ENCODE measurements at places on chromosomes 4 and X. TPM values are rescaled to one million over a fixed set of nuclear protein-coding genes. Genes with fewer than 3 reads are reported as not detected.

- DNase-seq: no peak
Observed at GRCh38 chrX:50769389-50770063, 44.5 kb downstream of the SHROOM4 start.

DNA sequence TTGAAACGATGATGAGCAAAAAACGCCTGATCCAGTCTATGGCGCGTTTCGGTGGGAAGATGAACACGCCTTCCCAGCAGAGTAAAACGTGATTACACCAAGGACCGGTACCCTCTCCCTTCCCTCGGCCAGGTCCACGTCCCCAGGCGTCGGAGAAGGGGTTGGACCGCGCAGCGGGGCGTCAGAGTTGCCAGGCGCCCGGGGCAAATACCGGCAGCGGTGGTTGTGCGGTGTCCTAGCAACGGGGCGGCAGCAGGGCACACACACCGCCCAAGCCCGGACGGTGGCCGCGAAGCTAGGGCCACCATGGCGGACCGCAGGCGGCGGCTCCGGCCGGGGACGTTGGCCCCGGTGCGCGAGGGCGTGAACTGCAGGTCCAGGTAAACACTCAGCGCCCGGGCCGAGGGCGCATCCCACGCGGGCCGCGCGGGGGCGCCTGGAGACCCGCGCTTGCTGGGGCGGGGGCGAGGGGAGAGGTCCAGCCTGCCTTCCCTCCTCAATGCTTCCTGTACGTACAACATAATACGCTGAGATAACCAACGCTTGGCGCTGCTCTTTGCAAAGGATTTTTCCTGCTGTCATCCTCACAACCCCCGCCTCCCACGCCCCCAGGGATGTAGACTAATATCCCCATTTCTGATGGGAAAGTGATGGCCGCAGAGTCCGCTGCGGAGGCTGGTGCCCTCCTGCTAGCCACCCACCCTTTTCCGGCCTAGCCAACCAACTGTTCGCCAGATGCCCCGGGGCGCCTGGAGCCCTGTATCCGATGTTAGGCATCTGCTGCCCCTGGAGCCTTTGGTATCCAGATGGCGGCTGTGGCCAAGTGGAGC is at the start of gene FAM47E:
Gene FAM47E, plus strand, starts transcription at position 281 of the 830 bp plus-strand sequence. Its CDS starts 26 bp downstream, at position 307.
- no peak for DNase-seq

- DNase-seq: no peak
Observed at GRCh38 chrX:259692-260355, 21.4 kb upstream of the PLCXD1 start.

GRCh38 chrX:2781226-2781571 is 29.4 kb downstream of the XG start:
- no peak for DNase-seq

DNA sequence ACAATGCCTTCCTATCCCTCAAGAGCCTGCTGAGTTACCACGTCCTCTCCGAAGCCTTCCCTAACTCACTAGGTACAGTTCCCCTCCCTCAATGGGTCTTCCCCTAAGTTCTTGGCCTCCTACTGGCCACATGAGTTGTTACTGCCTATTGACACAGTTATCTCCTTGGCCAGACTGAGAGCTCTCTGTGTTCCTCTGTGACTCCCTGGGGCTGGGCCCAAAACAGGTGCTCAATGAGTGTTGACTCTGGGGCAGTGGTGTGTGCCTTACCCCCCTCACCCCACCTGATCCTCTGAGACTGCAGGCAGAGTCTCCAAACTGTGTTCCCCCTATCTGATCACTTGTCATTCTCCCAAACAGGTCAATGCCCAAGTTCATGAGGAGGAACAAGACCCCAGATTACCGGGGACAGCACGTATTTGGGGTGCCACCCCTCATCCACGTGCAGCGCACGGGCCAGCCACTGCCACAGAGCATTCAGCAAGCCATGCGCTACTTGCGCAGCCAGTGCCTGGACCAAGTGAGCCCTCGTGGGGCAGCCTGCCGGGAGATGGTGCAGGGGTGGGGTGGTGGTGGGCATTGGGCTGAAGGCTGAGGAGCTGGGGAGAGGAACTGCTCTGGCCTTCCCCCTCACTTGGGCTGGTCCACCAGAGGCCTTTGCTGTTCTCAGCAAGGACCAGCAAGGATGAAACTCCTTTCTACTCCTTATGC is 72.6 kb downstream of the STARD8 start:
- DNase-seq: no peak

- peak; percentile 61 for DNase-seq
Observed at GRCh38 chr4:111632641-111633151, 512.6 kb upstream of the FAM241A start.

DNA sequence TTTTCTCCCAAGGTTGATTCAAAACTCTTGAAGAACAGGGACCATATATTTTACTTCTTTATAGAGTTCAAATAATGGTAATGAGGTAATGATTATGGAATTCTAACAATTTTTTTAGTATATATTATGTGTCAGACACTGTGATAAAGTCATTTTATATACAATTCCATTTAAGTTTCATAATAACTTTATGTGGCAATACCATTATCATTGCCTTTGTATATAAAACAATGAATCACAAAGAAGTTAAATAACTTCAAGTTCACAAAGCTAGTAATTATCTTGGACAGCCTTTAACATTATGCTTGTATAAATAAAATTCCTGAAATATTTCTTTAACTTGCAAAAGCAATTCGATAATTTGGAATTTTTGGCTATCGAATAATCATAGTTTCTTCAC is 20.6 kb downstream of the MAGEC1 start:
- DNase-seq: no peak

DNA sequence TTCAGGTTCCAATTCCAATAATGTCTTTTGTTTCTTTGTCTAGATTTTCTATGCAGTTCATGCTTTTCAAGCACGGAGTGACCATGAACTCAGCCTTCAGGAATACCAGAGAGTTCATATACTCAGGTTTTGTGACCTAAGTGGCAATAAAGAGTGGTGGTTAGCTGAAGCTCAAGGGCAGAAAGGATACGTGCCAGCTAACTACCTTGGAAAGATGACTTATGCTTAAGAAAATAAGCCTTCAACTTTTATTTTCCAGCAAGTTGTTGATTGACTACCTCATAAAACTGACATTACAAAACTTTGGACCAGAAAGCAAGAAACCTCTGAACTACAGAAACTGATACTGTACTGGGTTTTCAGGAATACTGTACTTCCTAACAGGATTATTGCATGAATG is 30.8 kb downstream of the INTS12 start:
- no peak for DNase-seq

GRCh38 chr4:71230271-71231128 is 108.3 kb upstream of the SLC4A4 start:
- DNase-seq: no peak

- DNase-seq: no peak
Observed at GRCh38 chr4:14478504-14478903, 523.8 kb upstream of the CPEB2 start.

DNA sequence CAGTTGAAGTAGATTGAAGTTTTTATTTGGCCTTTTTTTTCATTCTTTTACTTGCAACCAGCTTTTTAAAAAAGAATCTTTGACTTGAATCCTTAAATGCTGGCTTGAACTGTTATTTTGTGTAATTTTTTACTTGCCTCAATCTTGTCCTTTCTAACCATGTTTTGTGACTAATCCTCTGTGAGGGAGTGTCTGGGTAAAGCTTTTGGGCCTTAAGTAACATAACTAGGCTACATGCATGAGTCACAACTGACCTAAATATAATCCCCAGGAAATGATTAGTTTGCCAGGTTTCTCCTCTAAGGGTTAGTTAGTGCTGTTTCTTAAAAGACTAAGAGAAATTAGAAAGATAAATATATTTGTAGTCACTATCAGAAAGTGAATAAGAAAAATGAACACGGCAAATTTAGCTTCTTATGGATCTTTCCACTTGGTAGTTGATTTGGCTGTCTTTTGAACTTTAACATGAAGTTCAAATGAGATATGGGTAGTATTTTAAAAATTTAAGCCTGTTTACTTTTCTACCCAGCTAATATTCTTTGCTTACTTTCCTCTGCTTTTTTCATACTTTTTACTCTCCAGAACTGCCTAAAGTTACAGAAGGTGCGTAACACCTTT is 13.0 kb downstream of the EXOC1 start:
- peak; percentile 95 for DNase-seq

DNA sequence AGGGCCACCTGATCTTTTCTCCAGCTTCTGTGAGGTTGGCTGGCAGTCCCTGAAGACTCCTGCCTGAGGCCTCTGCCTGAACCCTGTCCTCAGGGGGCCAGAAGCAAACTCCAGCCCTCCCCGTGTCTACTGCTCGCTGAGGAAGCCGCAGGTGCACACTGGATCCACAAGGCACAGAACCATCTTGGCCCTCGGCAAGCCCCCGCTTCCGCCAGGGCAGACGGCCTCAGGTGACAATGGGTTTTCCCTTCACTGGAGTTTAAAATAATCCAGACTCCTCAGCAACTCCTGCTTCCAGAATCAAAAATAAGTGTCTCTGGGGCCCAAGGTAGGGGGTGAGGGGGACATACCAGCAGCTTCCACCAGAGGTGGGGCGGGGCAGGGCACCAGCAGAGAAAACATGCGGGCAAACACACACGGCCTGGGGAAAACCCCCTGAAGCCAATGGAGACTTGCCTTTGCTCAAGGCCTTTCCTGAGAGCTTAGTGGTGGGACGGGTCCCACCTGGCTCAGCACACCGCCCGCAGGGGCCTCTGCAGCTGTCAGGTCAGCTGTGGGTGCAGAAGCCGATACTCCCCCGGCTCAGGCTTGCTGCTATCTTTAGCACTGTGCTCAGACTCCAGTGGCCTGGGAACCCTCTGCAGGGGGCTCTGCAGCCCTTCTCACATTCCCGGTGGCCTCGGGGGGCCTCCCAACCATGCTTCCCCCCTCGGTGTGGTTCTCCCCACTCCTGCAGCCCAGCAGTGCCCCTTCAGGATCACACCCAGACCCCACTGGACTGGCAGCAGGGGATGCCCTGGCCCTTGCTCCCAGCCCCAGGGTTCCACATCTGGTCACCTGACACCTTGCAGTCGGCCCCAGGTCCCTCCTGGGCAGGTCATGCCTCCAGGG is 1.9 kb downstream of the MYL5 start:
- DNase-seq: no peak

GRCh38 chr4:6889736-6890324 is 19.8 kb upstream of the TBC1D14 start:
- no peak for DNase-seq

GRCh38 chr4:141711211-141711610 is 74.8 kb downstream of the IL15 start:
- peak; percentile 69 for DNase-seq

DNA sequence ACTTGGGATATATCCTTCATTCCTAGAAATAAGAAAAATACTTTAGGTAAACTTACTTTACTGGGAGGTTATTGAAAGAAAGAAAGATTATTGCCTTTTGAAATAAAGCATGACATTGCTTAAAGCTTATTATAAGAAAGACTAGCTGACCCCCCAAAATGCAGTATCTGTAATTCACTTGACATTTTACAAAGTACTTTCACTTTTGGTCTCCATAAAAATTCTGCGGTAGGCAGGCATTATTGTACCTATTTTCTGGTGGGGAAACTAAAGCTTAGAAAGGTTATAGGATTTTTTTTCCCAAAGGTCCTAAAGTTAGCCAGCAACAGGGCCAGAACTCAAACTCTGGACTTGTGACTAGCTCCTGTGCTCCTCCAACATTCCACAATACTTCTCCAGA is 29.7 kb upstream of the TXK start:
- DNase-seq: no peak

GRCh38 chr4:44160776-44161367 is 287.7 kb downstream of the KCTD8 start:
- no peak for DNase-seq

GRCh38 chr4:162056990-162057389 is 106.8 kb downstream of the FSTL5 start:
- no peak for DNase-seq

- no peak for DNase-seq
Observed at GRCh38 chr4:41622787-41623186, 84.8 kb downstream of the LIMCH1 start.

GRCh38 chr4:168717847-168718246 is 221.0 kb downstream of the PALLD start:
- peak; percentile 58 for DNase-seq

DNA sequence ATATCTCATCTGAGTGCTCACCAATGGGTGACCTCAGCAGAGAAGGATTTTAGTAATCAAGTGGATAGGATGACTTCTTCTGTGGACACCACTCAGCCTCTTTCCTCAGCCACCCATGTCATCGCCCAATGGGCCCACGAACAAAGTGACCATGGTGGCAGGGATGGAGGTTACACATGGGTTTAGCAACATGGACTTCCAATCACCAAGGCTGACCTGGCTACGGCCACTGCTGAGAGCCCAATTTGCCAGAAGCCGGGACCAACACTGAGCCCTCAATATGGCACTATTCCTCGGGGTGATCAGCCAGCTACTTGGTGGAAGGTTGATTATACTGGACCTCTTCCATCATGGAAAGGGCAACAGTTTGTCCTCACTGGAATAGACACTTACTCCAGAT is 97.4 kb downstream of the LCORL start:
- no peak for DNase-seq

GRCh38 chr4:80138551-80139538 is 58.5 kb upstream of the PRDM8 start:
- peak; percentile 53 for DNase-seq

DNA sequence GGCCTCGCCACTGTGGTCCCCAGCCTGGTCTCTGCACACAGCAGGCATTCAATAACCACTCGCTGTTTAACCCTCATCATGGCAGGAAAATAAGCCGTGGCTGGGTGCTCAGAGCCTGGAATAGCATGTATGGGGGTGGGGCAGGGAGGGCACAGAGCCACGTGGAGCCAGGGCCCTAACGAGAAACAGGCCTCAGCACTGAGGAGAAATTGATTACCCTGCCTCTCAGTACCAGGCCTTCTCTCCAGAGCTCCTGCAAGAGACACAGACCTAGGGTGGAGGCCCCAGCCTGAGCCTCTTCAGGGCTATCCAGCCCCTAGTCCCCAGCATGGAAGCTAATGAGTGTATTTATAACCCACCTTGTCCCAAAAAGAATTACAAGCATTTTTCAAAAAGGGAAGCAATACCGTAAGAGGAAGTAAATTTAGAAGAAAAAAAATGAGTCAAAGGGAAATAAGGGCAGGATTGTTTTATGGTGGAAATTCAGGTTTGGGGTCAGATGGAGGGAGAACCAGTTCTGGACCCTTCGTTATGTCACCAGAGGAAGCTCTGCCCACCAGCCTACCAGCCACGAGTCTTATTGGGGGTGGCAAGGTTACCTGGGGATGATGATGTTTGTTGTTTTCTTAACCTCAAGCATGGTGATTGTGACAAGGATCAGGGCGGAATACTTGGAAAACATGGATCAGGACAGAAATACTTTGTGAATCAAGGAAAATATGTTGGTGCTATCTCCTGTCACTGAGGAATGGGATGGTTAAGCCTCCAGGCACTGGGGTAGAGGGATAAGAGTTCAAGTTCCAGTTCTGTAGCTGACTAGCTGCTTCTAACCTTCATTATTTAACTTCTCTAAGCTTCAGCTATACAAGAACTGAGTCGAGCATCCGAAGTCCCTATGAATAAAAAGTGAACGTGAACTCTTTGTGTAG is 101.9 kb upstream of the RBPJ start:
- no peak for DNase-seq

- DNase-seq: no peak
Observed at GRCh38 chrX:124392794-124393193, 46.4 kb downstream of the SH2D1A start.

The OPN1MW gene
- not detected for total RNA-seq

The RAB9B gene
- 1.9 TPM for total RNA-seq

The MTHFD2L gene
- total RNA-seq: 15.0 TPM

The SYP gene
- 0.18 TPM for total RNA-seq

The PCDH19 gene
- total RNA-seq: 0.09 TPM

The PAK3 gene
- 0.90 TPM for total RNA-seq

The SLC9B1 gene
- total RNA-seq: 1.2 TPM

The BEND2 gene
- total RNA-seq: not detected

The TENM3 gene
- 6.3 TPM for total RNA-seq

The POU4F2 gene
- total RNA-seq: not detected

The CLTRN gene
- not detected for total RNA-seq

The TBX22 gene
- not detected for total RNA-seq

The MAGEC1 gene
- total RNA-seq: not detected
